Cortex of kidney (tissue), 1 donor: ENCODE measurements at places on chromosomes 7 and 10.

GRCh38 chr10:132702601-132703418 lies 83.1 kb downstream of the NKX6-2 start:
- DNase-seq: no peak

- no peak for DNase-seq
Measured at GRCh38 chr10:76540786-76541185, 1096.8 kb downstream of the KCNMA1 start.

GRCh38 chr7:151245360-151246101 lies 3.0 kb downstream of the SMARCD3 start:
- DNase-seq: no peak

DNA sequence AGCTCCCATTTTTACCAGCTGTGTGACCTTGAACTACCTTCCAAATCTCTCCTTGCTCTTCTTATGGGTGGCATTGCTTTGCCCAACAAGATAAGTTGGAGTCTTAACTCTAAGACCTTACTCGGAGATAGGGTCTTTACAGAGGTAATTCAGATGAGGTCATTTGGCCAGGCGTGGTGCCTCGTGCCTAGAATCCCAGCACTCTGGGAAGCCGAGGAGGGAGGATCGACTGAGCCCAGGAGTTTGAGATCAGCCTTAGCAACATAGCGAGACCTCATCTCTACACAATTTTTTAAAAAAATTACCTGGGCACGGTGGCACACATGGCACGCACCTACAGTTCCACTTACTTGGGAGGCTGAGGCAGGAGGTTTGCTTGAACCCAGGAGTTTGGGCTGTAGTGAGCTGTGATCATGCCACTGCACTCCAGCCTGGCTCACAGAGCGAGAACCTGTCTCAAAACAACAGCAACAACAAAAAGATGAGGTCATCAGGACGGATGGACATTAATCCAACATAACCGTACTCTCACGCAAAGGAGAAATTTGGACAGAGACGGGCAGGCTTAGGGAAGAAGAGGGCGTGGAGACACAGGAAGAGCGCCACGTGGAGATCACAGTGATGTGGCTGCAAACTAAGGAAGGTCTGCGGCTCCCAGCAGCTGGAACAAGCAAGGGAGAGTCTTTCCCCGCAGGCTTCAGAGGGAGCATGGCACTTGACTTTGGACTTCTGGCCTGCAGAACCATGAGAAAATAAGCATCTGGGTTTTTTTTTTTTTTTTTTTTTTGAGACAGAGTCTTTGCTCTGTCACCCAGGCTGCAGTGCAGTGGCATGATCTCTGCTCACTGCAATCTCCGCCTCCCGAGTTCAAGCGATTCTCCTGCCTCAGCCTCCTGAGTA lies 122.3 kb upstream of the CARD11 start:
- DNase-seq: no peak

DNA sequence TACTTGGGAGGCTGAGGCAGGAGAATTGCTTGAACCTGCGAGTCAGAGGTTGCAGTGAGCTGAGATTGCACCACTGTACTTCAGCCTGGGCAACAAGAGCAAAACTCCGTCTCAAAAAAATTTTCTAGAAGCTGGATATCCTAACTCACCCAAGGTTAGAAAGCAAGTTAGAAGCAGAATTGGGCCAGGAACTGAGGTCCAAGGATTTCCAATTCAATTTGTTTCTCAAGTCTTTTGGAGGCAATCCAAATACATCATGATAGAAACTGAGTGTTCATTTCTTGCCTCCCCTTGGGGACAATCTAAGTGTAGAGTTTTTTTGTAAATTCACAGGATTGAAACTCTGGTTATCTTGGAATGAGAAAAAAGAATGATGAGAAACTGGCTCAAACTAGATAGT lies 45.5 kb downstream of the LAMB1 start:
- DNase-seq: no peak

GRCh38 chr10:109866168-109866994 lies 56.9 kb downstream of the XPNPEP1 start:
- no peak for DNase-seq

DNA sequence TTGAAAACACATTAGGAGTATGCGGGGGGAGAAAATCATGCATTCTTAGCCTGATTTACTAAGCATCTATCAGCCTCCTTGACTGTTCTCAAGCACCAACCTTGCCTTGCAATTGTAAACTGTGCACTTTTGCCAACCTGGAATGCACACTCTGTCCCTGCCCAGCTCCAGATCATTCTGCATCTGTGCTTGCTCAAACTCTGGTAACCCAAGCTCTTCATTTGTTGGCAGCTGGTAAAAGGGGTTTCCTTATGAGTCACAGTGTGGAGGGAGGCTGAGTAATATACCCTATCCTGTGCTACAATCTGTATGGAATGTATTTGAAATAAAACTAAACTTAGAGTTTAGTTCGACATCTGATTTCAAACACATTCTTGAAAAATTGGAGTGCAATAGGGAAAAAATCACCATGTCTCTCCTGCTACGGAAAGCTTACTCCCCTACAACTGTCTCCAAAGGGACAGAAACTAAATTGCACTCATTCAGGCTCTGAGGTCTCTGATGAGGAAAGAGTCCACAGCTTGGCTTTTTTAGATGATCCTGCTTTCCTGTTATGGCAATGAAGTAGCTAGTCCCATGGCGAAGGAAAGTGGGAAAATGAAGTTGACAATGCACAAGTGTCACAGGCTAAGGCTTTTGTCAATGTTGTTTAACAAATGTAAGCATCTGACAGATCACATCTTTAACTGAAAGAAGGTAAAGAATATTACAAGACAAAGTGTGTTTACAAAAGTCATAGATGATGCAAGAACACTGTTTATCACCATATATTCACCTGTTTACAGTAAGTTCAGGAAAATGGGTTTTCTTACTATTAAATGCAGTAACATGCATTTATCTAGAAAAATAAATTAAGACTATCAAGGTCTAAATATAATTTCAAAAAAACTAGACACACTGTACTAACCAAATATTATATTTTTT lies 61.9 kb downstream of the TES start:
- DNase-seq: no peak

GRCh38 chr10:106338486-106338885 lies 826.0 kb downstream of the SORCS1 start:
- no peak for DNase-seq

- no peak for DNase-seq
Measured at GRCh38 chr7:20651960-20652544, 36.6 kb downstream of the ABCB5 start.

GRCh38 chr10:86188326-86188725 lies 178.3 kb downstream of the GRID1 start:
- DNase-seq: no peak

- no peak for DNase-seq
Measured at GRCh38 chr7:117666031-117666430, 186.2 kb downstream of the CFTR start.

- no peak for DNase-seq
Measured at GRCh38 chr10:31770307-31770902, 158.2 kb downstream of the ARHGAP12 start.
